Hepatocyte (in vitro differentiated cells): ENCODE measurements at places on chromosomes 13 and 19. TPM values are rescaled to one million over a fixed set of nuclear protein-coding genes. Genes with fewer than 3 reads are reported as not detected.

- peaks cover 7% of the 10 kb centered on the region for H3K4me1 ChIP-seq
- H3K27ac ChIP-seq = no peak overlapping the region
- DNase-seq = no peak
- H3K4me3 ChIP-seq = no peak overlapping the region
- H3K36me3 ChIP-seq = no peaks in the 10 kb centered on the region
These were observed 87.2 kb upstream of the TNFSF11 start for GRCh38 chr13:42486711-42487198.

Gene FGF9
- total RNA-seq = 1.7 and 2.0 TPM in 2 replicates

Gene CABP5
- total RNA-seq = not detected in 2 replicates

Gene SULT2A1
- 188 and 193 TPM in 2 replicates for total RNA-seq

Gene TNFSF11
- 0.24 and 0.83 TPM in 2 replicates for total RNA-seq
